ENCODE measurements at places on chromosomes 2 and 18. TPM values are rescaled to one million over a fixed set of nuclear protein-coding genes. Genes with fewer than 3 reads are reported as not detected.

The SLC4A3 gene
- 8.8 TPM for total RNA-seq

The POU3F3 gene
- not detected for total RNA-seq

The SLC40A1 gene
- total RNA-seq: 19.7 TPM

The BOK gene
- total RNA-seq: 61.0 TPM

The COQ10B gene
- total RNA-seq: 19.3 TPM

The LIMS1 gene
- total RNA-seq: 81.6 TPM

The GLI2 gene
- 4.6 TPM for total RNA-seq

The PCBP1 gene
- total RNA-seq: 155 TPM

The RMND5A gene
- total RNA-seq: 19.1 TPM

The TRIB2 gene
- total RNA-seq: 49.5 TPM

The UGT1A3 gene
- not detected for total RNA-seq

The FAM110C gene
- total RNA-seq: not detected

The ANKRD30B gene
- not detected for total RNA-seq

The SERPINB10 gene
- total RNA-seq: not detected

The LRRC30 gene
- not detected for total RNA-seq

The ASNSD1 gene
- 33.3 TPM for total RNA-seq

The C2orf78 gene
- not detected for total RNA-seq

The PROM2 gene
- total RNA-seq: 0.25 TPM
